Forelimb muscle (tissue), 1 donor: ENCODE measurements at places on chromosomes 1 and 21. TPM values are rescaled to one million over a fixed set of nuclear protein-coding genes. Genes with fewer than 3 reads are reported as not detected.

The COL11A1 gene
- 31.6 TPM for polyA plus RNA-seq

The HSD11B1 gene
- not detected for polyA plus RNA-seq

The TRAF5 gene
- polyA plus RNA-seq = 24.4 TPM

The FAM151A gene
- polyA plus RNA-seq = 0.34 TPM

The GUCA2B gene
- polyA plus RNA-seq = not detected

The CASQ2 gene
- polyA plus RNA-seq = 914 TPM

The SNRNP40 gene
- polyA plus RNA-seq = 36.7 TPM

The WDR3 gene
- 22.1 TPM for polyA plus RNA-seq

The OR2T1 gene
- polyA plus RNA-seq = not detected

The DCDC2B gene
- 0.66 TPM for polyA plus RNA-seq

- no peak for DNase-seq
Observed at GRCh38 chr1:32863218-32863880, 7.4 kb downstream of the FNDC5 start.

DNA sequence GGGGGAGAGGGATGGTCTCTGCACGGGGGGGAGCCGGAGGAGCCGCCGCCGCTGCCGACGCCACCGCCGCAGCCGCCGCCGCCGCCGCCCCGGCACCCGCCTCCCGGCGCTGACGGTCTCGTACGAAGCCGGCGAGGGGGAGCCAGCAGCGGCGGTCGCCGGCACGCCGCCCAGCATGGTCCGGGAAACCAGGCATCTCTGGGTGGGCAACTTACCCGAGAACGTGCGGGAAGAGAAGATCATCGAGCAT is 311 bp downstream of the SPEN start:
- no peak for DNase-seq

- no peak for DNase-seq
Observed at GRCh38 chr21:43004926-43005325, 30.6 kb downstream of the PKNOX1 start.

DNA sequence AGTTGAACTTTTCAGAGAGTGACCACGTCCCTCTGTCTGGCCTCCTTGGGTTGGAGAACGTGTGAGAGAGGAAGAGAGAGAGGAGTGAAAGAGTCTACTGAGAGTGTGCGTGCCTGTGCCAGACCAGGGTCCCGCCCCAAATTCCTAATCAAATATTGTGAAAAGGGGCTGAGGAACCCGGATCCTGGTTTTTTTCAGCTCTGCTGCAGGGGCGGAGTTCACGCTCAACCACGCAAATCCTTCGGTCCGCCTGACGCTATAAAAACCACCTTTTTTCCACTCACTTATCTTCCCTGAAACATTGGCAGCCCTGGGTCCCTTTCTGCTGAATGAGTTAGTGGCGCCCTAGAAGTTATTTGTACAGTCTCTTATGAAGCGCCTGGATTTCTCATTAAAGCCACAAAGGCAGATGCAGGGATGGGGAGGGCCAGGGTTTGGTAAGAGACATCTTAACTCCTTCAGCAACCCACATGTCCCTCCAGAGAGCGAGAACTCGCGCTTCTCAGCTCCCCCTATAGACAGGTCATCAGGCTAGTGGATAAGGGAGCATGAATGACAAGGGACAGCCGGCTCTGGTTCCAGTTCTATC is at the start of gene FMOD:
FMOD (minus strand) TSS at position 86 of the 589 bp plus-strand sequence. CDS start 2,852 bp downstream, outside the sequence.
- peak; percentile 72 for DNase-seq

- DNase-seq = peak; percentile 84
Observed at GRCh38 chr1:21254335-21254951, 35.8 kb downstream of the ECE1 start.

DNA sequence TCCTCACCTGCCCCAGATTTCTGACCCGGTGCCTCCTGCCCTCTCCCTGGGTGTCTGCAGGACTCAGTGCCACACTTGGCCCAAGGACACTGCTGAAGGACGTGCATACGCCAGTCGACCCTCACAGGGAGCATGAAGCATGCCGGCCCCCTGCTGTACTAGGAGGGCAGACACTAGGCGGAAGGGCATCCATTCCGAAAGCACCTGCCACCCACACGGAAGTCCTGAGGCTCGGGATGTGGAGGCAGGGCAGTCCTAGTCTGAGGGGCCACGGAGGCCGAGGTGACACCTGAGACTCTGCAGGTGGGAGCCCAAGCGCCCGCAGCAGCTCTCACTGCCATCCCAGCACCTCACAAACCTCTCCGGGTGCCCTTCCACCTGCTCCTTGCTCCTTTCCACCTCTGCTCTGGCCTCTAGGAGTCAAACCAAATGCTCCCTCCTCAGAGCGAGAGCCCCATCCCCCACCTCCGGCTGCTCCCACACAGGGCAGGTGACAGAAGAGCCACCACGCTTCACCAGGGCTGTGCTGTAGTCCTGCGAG is 2.4 kb downstream of the NPHP4 start:
- no peak for DNase-seq

- no peak for DNase-seq
Observed at GRCh38 chr1:94120570-94120901, 412 bp downstream of the ABCA4 start.

GRCh38 chr1:212477680-212478466 is 45.2 kb downstream of the NENF start:
- DNase-seq = no peak

DNA sequence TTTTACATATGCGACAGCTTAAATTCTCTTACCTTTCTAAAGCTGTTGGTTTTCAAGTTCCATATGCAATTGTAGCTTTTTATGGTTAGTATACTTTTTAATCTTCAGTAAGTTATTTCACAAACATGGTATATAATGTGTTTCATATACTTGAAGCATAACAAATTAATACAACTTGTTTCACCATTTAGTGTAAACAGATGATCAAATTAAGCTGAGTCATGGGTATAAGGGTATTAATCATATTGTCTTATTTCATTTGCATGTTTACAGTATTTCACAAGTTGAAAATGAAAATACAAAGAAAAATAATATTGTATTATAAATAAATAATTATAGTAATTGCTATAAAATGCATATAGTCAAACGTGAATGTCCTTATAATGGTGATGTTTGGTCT is 92.1 kb downstream of the PTPRC start:
- no peak for DNase-seq

- DNase-seq = no peak
Observed at GRCh38 chr1:66245691-66246090, 288.3 kb upstream of the SGIP1 start.

- no peak for DNase-seq
Observed at GRCh38 chr1:119331190-119331515, 37.4 kb upstream of the HAO2 start.

GRCh38 chr1:57276918-57277317 is 146.9 kb downstream of the DAB1 start:
- no peak for DNase-seq

- no peak for DNase-seq
Observed at GRCh38 chr1:187244623-187245022, 415.9 kb downstream of the PLA2G4A start.

GRCh38 chr1:94032637-94033036 is 88.3 kb downstream of the ABCA4 start:
- DNase-seq = no peak

DNA sequence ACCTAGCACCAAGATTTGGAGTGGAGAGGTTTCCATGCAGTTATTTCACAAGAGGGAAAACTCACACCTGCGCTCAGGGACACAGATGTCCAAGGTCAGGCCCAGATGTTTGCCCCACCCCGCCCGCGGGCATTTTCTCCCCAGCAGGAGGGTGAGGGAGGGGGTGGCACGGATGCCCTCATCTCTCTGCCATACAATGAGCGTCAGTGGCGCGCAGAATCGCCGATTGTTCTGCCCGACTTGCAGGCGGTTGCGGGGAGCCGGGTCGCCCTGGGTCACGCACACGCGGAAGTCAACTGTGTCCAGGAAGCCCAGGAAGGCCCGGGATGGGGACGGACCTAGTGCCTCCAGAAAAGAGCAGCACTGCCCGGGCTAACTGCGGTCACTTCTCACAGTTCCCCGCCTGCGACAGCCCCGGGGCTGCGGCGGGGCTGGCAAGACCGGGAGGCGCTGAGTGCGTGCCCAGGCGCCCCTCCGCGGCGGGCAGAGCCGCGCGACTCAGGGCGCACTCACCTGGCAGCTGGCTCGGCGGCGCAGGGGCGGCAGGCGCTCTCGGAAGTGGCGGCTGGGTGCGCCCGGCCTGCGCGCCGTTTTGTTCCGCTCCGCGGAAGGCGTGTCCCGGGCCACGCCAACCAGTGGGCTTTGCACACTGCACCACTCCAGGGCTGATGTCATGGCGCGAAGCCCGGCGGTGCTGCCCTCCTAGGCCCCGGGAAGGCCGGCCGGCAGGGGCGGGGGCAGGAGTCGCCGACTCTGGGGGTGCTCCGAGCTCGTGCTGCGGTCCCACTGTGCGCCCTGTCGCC is at the start of gene CSRP1:
CSRP1 (minus strand) TSS at position 567 of the 803 bp plus-strand sequence. CDS start 10,820 bp downstream, outside the sequence.
- peak; percentile 39 for DNase-seq

DNA sequence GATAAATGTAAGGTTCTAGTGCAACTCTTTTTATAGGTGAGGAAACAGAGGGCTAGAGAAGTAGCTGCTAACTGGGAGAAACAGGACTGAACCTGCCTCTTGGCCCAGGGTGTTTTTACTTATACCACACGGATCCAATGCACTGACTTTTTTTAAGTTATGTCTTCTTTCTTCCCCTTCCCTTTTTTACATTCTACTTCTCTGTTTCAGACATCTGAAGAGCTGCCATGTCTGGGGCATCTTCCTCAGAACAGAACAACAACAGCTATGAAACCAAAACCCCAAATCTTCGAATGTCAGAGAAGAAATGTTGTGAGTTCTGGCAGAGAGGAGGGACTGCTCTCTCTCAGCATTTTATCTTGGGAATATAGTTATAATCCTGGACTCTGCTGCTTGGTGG is 1.4 kb downstream of the PFKFB2 start:
- DNase-seq = no peak

GRCh38 chr1:99645203-99645602 is 710 bp upstream of the PALMD start:
- no peak for DNase-seq

GRCh38 chr1:118907466-118907865 is 80.7 kb downstream of the TBX15 start:
- no peak for DNase-seq

GRCh38 chr1:42933060-42933586 is 25.5 kb downstream of the SLC2A1 start:
- no peak for DNase-seq

DNA sequence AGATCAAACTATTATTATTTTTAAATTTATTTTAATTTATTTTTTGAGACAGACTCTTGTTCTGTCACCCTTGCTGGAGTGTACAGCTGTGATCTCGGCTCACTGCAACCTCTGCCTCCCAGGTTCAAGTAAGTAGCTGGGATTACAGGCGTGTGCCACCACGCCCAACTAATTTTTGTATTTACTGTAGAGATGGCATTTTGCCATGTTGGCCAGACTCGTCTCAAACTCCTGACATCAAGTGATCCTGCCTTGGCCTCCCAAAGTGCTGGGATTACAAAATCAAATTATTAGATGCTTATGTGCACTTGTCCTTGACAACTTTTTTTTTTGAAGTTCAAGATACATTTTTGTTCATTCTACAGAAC is 15.4 kb downstream of the LIN9 start:
- no peak for DNase-seq

DNA sequence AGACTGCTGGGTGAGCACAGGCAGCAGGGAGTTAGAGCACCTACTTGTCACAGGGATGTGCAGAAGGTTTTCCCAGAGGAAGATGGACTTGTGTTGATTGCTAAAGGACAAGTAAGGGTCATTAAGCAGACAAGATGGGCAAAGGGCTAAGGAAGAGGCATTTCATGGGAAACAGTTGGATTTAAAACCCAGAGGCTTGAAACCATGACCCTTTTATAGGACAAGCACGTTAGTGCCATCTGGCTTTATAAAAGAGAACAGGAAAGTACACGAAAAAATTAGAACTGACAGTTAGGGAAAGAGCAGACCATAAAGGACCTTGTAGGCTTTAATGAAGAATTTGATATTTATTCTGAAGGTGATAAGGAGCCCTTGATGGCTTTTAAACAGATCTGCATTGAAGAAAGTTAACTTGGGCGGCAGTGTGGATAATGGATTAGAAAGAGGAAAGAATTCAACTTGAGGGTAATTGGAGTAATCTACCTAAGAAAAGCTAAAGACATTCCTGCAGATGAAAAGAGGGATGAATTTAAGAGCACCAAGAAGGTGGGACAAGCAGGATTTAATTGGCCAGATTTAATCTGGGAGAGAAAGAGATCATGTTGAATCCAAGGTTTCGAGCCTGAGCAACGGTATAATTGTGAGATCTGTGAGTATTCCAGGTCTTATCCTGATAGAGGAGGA is 68.6 kb downstream of the ZC3H11B start:
- no peak for DNase-seq

GRCh38 chr1:37931102-37931360 is 15.8 kb downstream of the INPP5B start:
- DNase-seq = no peak

GRCh38 chr1:167784876-167785550 is 63.2 kb downstream of the MPZL1 start:
- no peak for DNase-seq

DNA sequence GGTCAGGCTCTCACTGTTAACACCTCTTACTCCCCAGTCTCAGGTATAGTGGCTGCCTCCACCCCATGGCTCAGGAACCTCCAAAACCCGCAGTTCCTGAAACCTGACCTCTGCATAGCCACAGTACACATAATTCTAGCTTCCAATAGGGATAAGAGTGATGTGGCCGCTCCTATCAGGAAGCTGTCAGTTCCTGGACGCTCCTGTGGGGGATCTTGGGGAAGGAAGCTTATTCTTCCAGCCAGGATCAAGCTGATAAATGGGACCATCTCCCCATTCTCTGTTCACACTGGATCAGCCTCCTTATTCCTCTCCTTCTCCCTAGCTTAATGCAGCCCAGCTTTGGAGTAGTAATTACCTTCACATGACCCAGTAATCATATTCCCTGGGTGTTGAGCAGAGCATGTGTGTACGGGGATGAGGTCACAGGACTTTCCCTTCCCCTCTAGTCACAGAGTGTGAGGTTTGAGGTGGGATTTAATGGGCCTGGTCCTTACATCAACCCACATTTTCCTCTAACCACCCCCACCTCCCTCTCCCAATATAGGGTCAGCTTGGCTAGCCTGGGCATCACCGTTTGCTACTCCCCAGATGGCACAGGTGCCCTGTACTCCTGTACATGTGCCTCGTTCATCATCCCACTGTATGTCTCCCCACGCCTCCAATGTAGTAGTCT is 7.0 kb upstream of the POU3F1 start:
- DNase-seq = no peak

DNA sequence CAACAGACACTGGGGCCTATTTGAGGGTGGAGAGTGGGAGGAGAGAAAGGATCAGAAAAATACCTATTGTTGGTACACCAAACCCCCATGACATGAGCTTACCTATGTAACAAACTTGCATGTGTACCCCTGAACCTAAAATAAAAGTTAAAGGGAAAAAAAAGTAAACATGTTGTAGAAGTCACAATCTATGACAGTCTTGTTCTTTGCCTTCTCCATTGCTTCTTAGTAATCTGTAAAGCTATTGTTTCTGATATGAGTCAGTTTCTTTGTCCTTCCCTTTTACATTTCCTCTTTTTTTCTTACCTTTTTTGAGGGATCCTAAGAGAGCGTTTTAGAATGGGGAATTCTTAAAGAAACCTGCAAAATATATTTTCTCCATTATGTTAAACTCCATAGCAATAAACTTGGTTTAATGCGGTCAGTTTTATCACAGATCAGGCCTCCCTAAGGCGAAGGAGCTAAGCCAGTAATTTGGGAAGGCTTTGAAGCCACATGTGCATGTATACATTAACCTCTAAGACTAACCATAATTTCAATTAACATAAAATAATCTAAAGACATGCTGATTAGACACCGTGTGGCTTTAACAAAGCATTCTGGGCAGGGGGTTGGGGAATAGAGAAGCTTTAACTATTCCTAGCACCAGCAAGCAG is 77.8 kb upstream of the C1orf105 start:
- no peak for DNase-seq
